Non-pigmented ciliary epithelial cell (primary cell): ENCODE measurements at places on chromosomes 1 and 21.

GRCh38 chr1:170085091-170085490 is 10.6 kb upstream of the KIFAP3 start:
- DNase-seq = no peak

- no peak for DNase-seq
Measured at GRCh38 chr1:224169718-224170270, 13.2 kb upstream of the DEGS1 start.

DNA sequence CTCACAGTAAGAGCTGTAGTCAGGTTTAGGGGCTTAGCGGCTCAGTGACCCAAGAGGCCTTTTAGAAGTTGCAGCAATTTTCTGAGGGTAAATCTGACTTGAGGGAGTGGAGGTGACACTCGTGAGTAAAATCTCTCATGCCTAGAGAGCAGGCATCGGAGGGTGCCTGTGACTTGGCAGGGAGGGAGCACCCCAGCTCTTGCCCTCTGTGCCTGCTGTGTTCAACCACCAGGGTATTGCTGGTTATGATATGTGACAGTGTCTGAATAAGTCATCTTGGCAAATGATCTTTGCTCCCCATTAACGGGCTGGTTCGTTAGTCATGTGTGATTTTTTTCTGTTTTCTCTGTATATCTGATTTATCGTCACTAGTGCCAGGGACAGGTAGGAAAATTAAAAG is 5.9 kb downstream of the MAN1C1 start:
- no peak for DNase-seq

GRCh38 chr1:94194079-94194865 is 43.1 kb downstream of the ARHGAP29 start:
- no peak for DNase-seq

GRCh38 chr1:114668373-114668772 is 1.5 kb downstream of the DENND2C start:
- DNase-seq = no peak

GRCh38 chr1:108209456-108210108 is 9.4 kb upstream of the SLC25A24 start:
- DNase-seq = no peak

DNA sequence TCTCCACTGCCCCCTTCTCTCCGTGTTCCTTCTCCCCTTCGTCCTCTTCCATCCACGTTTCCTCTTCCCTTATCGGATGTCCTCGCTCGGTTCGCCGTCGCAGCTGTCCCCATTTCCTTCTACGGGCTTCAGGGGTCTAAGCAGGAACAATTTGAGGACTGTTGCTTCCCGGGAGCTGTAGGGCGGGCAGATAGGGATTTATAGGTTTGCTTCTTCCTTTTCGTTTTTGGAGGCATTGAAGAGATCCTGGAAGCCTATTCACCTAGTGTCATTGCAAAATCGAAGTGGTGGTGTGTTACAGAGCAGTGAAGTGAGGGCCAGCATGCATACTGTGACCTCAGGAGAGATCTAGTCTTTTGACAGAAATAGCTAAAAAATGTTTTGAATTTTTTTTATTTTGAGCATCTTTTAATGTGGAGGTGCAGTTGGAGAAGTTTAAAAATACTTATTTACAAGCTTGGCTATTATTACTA is 897 bp downstream of the ZYG11B start:
- no peak for DNase-seq

DNA sequence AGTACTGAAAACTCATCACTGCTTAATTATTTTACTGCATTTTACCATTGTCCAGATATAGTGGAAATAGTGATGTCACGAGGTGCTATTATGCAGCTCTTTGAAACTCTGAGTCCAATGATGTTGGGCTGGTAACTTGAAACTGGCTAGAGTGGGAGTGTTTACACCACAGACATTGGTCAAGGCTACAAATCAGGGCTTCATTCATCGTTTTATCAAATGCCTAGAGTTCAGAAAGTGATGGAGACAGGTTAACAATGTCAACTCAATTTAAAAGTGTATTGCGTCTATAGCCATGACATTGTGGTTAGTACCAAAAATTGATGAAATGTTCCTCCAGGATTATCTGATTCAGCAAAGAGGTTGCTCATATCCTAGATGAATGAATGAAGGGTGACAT is 12.7 kb downstream of the PADI1 start:
- no peak for DNase-seq

GRCh38 chr1:228216371-228217320 is 8.8 kb downstream of the OBSCN start:
- no peak for DNase-seq

GRCh38 chr1:166852918-166853317 is 13.6 kb downstream of the POGK start:
- no peak for DNase-seq
